ENCODE measurements at places on chromosomes 3 and 15.

DNA sequence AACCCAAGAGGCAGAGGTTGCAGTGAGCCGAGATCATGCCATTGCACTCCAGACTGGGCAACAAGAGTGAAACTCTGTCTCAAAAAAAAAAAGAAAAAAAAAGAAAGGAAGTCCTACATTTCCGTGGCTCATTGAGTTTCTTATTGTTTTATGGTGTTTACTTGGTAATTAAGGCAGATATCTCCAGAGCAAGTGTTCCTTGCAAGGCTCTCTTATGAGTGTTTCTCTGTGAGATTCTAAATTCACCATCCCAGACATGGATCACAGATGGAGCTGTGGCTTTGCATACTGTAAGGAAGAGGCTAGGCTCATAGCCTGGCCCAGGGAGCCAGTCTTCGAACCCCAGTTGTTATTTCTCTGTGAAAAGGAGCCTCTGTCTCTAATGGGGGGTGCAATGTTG is 53.0 kb downstream of the IQGAP1 start:
- no peak for DNase-seq

- no peak for DNase-seq
Observed at GRCh38 chr3:6580808-6581207, 280.1 kb upstream of the GRM7 start.

DNA sequence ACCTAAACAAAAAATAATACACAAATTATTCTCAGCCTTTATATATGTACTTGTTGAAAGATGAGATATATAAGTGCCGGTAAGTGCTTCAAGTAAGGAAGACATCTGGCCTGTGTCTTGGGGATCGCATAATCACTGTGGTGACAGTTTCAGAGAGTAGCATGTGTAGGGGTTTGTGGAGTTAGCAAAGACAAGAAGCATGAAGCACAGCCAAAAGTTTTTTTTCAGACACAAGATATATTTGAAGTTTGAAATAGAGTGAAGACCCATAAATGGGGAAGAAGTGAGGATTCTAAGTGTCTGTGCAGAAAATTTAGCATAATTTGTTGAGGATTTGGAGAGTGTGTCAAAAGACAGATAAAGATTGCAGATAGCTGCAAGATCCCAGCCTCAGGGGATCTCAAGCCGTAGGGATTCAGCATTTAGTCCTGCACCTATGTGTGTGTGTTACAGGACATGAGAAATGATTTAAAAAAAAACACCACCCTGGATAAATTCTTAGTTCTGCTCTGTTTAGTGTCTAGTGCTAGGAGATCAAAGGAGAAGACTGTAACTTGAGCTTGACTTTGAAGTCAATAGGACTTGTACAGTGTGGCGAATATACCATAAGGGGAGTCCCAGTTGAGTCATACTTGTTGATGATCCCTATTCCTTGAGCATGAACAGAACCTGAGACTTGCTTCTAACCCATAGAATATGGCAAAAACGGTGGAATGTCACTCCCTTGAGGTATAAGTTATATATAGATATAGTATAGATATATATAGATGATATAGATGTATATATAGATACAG is 123.9 kb upstream of the GRM7 start:
- no peak for DNase-seq

DNA sequence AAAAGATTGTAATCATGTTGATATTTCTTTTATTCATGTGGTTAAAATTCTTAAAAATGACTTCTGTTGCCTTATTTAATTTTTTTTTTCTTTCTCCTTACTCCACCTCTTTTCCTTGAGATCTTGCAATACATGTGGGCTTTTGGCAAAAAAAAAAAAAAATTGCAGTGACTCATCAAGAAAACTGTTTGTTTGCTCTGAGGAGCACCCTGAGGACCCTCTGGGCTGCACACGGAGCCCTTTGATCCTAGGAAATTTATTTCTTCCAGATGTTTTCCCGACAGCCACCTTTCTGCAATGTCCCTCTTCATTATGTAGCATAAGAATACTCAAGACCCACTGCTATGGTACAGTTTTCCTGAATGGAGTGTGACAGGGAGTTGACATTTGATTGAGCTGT is 371.7 kb downstream of the ZBTB20 start:
- DNase-seq = no peak

GRCh38 chr15:32867313-32867626 is 149.5 kb downstream of the GREM1 start:
- no peak for DNase-seq

DNA sequence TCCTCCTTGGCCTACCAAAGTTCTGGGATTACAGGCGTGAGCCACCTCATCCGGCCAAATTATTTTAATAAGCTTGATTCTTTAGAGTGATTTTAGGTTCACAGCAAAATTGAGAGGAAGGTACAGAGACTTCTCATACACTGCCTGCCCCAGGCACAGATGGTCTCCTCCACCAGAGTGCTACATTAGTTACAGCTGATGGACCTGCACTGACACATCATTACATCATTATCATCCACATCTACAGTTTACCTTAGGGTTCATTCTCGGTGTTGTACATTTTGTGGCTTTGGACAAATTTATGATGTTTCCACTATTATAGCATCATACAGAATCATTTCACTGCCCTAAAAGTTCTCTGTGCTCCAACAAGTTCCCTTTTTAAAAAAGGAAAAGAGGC is 4.4 kb upstream of the VPS8 start:
- DNase-seq = no peak

DNA sequence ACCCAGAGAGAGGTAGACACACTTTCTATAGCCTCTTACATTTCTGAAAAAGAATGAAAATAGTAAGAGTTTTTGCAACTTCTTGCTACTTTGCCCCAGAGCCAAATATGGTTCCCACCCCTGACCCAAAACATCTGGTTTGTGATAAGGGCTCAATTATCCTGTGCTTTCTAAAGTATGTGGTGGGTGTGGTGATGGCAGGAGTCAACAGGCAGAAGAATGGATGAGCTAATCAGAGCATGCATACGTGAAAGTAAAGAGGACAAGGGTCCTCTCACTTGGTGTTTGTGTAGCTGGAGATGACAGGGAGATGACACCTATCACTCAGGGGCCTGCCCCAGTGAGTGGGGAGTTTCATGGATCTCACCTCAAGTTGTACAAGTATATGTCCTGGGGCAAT is 19.1 kb downstream of the KBTBD8 start:
- no peak for DNase-seq

- DNase-seq = no peak
Observed at GRCh38 chr15:80551348-80551747, 143.8 kb upstream of the ABHD17C start.

DNA sequence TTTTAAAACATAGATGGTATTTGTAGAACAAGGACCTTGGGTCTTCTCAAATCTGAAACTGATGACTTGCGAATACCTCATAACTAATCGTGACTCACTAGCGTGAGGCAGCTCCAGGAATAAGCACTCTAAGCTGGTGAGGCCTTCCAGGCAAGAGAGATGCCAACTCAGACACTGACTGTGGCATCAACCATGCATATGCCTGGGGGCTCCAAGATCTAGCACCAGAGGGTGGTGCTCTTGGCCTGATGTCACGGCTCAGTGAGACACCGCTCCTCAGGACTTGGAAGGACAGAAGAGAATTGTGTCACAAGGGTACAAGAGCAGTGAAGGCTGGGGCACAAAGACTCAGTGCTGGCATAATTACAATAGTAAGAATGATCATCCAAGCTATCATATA is 125.0 kb upstream of the TRIM42 start:
- DNase-seq = no peak

- DNase-seq = no peak
Observed at GRCh38 chr15:70636540-70637165, 126.7 kb downstream of the UACA start.

- no peak for DNase-seq
Observed at GRCh38 chr15:86857701-86858100, 778.0 kb downstream of the AGBL1 start.

DNA sequence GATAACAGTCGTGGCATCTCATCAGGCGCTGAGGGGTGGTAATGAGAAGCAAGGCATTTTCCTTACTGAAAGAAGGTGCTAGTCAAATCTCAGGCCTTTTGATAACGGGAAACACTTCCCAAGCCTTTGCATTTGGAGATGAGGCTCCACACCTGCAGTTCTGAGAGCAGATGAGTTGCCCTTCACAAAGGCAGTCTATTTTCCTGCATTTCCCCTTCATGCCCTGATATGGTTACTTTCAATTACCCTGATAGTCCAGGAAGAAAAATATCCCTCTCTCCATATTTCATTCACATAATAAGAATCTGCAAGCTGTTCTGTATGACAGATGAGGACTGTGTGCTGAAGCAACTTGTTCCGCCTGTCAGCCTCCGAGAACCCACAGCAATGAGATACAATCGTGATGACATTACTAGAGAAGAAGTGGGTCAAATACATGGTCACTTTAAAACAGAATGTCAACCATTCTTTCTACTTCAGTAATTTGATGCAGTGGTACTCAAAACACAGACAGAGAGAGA is 25.0 kb downstream of the FHIT start:
- DNase-seq = no peak

DNA sequence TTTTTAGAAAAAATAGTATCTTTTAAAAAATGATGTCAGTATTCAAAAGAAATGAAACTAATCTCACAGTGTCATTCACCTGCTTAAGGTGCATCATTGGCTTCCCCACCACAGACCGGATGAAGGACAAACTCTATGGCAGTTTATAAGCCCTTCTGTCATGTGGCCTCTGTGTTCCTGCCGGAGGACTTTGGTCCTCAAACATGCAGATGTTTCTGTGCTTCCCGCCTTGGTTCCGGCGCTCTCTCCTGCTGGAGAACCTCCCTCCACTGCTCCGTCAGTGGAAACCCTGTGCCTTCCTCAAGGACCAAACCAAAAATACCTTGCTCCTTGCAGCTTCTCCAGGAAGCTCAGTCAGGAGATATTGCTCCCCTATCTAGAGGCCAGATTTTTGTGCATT is 326.3 kb downstream of the UACA start:
- no peak for DNase-seq

GRCh38 chr3:146507331-146508120 is 36.9 kb downstream of the PLSCR1 start:
- DNase-seq = no peak

DNA sequence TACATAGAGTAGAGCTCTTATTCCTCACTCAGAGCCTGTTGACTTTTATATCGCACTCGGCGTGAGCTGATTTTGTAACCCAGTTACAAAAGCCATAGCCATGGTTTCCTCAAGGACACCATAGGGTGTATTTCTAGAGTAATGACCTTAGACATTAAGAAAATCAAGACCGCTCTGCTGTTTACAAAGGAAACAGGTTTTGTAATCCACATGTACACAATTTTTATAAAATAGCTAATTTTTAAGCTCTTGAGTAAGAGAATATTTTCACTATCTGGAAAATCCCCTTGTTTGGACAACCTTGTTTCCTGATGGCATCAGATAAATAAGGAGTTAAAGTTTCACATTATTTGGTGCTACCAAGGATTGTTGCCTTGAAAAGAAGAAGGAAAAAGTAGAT is 104.7 kb downstream of the PGPEP1L start:
- DNase-seq = no peak

DNA sequence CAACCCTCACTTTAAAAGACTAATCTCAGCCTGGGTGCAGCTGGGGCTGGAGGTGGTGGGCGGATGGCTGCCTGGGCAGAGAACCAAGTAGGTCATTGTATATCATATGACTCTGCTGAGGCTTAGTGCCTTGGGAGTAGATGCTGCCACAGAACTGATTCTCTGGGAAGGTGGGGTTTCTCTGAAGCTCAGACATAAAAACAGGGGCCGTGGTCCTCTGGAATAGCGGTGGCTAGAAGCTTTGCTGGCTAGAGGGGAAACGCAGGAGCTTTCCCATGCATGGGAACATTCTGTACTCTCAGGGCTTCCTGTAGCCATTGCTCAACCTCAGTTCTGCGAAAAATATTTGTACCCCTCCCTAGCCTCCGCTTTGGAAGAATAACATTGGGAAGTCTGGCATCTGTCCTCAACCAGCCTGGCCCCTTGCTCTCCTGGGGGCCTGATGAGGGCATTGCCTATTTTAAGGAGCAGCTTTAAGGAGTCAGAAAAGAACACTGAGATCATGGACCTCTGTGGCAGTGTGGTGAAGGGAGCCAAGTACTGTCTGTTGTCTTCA is 14.7 kb downstream of the TIMP4 start:
- DNase-seq = peak; percentile 74

GRCh38 chr3:168863561-168863960 is 767.8 kb upstream of the GOLIM4 start:
- DNase-seq = no peak

DNA sequence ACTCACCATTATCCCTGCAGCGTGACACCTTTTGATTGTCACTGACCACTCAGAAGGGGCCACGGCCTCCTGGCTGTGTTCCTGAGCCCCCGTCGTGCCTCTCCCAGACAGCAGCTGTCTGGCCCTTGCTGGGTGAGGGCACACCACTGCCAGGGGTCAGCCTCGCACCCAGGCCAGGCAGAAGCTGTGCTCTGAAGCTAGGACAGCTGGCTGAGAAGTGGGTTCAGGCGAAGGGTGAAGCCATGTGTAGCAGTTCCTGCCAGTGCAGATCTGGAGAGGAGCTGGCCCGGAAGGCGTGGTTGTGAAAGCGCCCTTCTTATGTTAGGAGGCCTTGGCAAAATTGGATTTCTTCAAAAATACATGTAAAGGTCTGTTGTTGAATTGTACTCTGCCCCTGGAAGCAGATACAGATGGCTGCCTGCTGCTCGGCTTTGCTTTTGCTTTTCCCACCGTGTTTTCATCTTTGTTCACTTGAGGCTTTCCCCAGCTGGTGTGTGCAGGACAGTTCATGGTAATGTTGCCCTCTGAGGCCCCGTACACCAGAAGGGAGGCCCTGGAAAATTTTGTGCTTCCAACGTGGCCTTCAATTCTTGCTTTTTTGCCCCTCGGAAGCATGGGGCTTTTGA is 49.1 kb downstream of the KLHL25 start:
- no peak for DNase-seq

DNA sequence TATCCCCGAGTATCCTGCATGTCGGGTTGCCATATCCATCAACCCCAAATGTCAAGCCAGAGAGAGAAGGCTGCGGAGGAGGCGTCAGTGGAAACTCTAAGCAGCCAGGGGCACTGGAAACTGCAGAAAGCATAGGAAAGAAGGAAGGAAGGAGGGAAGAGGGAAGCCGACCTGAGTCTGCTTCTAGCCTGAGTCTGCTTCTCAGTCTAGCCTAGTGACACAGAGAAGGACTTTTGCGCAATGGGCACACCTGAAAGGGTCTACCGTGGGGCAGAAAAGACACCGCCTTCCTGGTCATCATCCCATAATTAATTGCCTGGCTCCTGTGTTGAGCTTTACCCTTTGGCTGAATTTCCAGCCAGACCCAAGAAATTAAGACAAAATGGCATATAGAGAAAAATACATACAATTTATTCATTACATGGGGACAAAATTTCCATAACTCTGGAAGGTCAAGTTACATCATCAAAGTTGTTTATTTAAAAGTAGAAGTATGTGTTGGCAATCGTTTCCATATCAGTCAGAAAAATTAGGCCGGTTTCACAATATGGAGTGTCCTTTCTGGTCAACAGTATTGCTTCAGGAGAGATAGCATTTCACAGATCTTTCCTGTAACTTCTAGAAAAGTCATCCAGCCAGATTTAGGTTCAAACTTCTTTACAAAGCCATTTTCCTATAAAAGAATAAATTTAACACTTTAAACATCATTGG is 10.3 kb downstream of the BCL2A1 start:
- DNase-seq = no peak

GRCh38 chr3:163490119-163490518 is 1588.2 kb downstream of the SI start:
- no peak for DNase-seq
